Renal cortical epithelial cell (primary cell): ENCODE measurements at places on chromosomes 4 and X.

DNA sequence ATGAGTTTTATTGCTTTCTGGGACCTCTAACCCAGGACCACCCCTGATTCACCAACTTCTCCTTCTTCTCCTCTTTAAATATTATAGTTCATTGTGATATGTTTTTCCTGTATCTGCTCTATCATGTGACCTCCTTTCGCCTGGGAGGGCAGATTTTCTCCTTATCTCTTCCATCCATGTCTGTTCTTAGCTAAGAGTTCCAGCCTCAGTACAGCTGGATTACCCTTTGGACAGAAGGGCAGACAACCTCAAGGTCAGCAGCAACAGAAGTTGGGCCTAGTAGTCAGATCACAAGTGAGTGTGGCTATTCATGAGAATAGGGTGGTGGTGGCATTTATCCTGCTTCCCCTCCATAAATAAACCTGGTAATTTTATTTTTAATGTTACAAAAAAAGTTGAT lies 5.7 kb upstream of the XK start:
- DNase-seq, result no peak

DNA sequence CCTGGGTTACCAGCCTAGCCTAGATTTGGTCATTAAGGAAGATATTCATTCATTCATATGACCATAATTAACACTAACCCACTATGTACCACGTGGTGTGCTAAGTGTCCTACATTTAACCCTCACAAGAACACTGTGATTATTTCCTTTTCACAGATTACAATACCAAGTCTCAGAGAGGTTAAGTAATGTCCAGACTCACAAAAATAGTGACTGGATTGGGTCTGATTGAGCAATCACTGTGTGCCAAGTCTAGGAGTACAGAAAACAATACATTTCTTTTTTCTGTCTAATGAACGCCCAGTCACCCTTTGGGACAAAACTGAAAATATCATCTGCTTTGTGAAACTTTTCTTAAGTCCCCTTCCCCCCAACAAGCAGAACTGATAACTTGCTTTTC lies 7.6 kb upstream of the DLG3 start:
- no peak for DNase-seq

GRCh38 chr4:73053974-73054480 lies 15.5 kb downstream of the COX18 start:
- no peak for DNase-seq

- DNase-seq, result peak; percentile 85
Measured at GRCh38 chr4:145868637-145869409, 69.8 kb downstream of the ZNF827 start.

DNA sequence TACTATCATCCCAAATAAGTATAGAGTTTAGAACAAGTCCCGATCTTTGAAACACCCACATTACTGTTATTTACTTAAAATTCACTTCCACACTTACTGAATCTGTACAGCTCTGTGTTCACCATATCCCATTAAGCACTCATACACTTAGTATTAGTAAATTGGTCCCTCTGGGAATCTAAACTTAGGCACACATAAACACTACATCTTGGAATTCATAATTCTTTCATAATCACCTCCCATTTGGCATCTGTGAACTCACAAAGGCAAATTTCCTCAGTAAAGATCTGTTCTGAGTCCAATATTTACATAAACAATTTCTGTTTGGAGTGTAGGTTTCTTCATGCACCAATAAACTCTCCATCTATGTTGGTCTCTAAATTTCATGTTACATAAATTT lies 52.6 kb upstream of the PPARGC1A start:
- DNase-seq, result no peak

DNA sequence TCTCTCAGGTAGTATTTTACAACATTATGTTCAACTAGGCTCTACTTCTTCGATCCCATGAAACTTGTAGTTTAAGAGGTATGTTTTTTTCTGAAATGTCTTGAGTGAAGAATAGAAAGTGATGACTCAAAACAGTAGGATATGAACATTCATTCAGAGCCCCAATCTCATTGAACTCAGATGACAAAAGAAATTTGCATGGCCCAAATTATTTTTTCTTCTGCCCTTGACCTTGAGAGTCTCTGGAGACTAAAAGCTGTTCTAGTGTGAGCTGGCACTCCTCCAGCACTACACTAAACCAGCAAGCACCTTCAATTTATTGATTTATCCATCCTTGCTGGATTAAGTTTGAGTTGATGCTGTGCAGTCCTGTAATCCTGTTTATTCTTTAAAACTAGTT lies 4.0 kb downstream of the DCLK2 start:
- no peak for DNase-seq

- no peak for DNase-seq
Measured at GRCh38 chr4:104404361-104404760, 90.3 kb downstream of the CXXC4 start.

GRCh38 chr4:143262838-143263237 lies 73.8 kb upstream of the GAB1 start:
- peak; percentile 12 for DNase-seq
